ENCODE measurements at places on chromosomes 2 and 18.

DNA sequence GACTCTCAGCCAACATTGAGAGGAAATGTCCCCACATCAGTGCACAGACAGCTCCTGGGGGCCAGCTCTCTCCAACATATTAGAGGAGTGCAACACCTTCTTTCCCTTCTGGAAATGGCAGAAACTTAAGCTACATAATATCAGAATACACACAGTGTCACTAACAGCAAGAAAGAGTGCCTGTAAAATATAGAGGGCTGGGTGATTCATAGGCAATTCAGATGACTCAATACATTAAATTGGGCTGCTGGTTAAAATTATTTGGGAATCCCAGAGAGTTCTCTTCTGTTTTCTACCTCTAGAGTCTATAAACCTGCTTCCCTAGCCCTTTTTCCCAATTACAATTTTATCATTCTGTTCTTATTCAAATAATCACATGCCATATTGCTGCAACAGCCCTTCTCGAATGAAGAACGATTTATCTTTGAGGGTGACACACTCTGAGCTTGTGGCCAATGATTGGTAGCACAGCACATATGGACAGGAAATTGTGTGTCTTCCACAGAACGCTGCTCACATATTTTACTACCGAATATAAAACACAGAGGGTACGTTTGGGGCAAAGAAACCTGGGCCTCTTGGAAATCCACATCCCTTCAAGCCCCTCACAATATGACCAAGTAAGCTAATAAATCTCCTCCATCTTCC is 381.2 kb downstream of the MBD2 start:
- no peak for DNase-seq

DNA sequence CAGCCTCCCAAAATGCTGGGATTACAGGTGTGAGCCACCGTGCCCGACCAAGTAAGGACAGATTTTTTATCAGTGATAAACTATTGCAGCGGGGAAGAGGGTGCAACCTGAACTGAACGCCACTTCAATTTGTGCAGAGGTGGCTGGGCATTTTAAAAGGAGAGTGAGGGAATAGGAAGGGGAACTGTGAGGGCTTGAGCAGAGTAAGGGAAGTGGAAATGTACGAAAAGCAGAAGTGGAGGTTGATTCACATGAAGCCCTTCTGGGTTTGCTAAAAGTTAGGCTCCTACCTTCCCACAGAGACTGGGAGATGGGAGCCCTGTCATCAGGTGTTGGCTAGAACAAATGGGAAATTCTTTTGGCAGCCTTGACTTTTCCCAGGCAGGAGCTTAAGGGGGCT is 6.1 kb downstream of the STK11IP start:
- DNase-seq, result no peak

DNA sequence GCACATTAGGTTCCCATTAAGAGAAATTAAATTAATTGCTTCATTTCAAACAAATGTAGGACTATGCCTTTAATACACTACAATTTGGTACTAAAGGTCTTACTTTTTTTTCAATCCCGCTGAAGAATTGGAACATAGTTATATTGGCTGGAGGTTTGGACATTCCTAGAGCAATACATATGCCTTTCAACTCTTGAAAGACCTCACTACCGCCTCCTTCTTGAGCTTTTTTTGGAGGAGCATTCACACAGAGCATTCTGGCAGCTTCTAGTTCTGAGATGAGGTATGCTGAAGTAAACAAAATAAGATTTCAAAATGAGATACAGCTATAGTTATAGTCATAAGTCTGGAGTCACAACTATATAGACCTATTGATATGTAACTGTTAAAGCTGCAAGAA is 10.9 kb downstream of the FAM98A start:
- no peak for DNase-seq

DNA sequence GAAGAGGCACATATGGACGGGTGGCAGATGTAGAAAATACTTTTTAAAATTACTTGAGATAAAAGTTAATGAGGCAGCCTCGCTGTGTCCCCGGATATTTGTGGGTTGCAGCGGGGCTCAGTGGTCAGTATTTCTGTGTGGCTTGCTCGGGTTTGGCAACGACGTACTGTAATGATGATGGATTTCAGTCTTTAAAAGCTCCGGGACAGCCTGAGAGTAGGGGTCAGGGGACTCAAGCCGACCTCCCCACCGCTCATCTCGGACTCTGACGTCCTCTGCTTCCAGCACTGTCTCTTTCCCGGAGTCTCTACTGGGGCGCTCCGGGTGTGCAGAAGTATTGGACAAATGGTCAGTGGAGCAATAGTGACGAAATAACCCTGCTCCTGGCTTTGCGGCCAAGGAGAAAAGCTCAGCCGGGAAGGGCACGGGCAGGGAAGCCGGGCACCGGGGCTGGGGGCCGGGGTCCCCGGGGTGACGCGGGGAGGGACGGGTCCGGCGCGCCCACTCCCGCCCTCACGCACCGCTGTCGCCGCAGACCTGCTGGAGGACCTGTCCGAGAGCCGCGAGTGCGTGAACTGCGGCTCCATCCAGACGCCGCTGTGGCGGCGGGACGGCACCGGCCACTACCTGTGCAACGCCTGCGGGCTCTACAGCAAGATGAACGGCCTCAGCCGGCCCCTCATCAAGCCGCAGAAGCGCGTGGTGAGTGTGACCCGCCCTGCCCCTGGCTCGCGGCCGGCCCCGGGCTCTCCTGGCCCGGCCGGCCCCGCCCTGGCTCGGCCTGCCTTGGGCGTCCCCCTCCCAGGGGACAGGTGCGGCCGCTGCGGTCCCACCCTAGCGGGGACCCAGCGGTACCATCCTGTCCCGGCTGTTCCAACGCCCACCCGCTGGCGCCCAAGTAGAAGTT is 7.3 kb downstream of the GATA6 start:
- DNase-seq, result no peak

DNA sequence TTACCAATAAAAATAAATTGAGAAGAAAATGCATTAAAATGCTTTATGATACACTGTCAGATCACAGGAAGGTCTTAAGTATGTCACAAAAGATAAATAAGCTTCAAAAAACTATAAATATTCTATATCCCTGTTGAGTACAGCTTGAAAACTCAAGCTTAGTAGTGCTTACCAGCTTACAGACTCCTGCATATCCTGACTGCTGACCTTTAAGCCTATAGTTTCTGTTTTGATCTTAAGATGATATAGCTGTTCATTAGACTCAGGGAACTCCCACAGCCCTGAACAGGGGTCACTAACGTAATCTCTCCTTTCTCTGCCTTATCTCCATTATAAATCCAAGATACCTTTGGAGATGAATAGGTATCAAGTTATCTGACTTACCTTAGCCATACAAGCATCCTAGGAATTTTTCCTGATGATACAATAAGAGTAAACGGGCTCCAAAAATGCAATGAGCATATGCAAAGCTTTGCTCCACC is 93.7 kb upstream of the RBBP8 start:
- DNase-seq, result no peak

DNA sequence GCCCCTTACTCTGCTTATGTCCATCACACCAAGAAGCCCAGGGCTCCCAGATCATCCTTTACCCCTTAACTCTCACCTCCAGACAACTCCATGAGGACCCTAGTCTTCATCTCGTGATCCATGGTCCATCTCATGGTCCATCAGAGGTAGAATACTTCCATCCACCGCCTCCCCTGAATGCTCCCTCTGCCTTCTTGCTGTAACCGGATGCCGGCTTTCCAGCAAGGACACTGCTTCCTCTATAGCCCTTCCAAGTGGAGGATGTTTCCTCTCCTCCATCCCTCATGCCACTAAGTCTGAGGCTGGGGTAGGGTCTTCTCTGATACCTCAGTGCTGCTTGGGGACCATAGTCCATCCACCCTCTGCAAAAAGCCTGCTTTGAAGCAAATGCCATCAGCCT is 118.6 kb upstream of the SIX2 start:
- DNase-seq, result no peak

DNA sequence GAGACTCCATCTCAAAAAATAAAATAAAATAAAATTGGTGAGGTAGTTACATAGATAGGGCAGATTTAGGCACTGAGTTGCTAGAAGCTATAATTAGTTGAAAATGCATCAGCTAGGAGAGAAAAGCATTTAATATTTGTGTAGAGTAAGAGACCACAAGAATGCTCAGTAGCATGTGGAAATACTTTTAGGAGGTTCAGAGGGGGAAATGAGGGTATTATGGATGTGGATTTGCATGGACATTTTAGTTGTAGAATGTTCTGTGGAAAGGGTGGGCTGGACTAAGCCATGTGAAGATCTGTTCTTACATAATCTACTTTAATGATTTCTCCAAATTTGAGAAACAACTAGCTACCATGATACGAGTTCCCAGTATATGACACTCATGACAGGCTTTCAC is 95.5 kb downstream of the ATP9B start:
- DNase-seq, result no peak

- no peak for DNase-seq
Measured at GRCh38 chr2:221708902-221709301, 136.8 kb upstream of the EPHA4 start.

GRCh38 chr2:239938651-239939486 is 86.3 kb downstream of the NDUFA10 start:
- no peak for DNase-seq

- no peak for DNase-seq
Measured at GRCh38 chr18:8386669-8387380, 222.4 kb upstream of the RAB12 start.

DNA sequence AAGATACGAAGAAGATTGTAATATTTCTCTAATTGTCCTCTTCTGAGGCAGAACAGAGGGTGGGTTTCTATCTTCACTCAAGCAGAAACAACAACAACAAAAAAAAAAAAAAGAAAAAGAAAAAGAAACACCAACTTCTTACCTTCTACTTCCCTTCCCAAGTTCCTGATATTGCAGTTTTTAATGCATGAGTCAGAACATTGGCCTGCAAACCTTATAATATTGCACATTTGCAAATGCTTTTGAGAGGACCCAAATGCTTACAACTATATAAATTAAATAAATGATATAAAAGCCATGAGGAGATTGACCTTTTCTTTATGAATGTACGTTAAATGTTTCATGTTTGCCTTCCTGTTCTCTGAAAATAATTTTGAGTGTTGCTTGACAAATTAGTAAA is 37.3 kb downstream of the PAX3 start:
- no peak for DNase-seq

DNA sequence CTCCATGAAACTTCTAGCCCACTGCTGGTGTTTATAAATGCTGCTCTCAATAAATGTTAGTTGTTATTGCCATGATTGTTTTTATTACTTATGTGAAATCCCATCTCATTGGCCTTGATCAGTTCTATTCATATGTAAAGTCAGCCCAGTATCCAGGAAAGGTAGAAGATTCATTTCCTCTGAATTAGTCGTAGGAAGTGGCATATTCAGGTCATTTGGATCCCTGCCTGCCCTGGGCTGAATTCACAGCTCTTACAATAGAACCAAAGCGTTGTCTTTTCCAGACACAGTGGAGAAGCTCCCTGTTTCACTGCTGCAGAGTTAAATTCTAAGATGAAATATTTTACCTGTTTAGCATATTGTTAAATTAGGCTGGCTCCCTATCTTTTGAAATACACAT is 70.3 kb downstream of the MAIP1 start:
- no peak for DNase-seq

DNA sequence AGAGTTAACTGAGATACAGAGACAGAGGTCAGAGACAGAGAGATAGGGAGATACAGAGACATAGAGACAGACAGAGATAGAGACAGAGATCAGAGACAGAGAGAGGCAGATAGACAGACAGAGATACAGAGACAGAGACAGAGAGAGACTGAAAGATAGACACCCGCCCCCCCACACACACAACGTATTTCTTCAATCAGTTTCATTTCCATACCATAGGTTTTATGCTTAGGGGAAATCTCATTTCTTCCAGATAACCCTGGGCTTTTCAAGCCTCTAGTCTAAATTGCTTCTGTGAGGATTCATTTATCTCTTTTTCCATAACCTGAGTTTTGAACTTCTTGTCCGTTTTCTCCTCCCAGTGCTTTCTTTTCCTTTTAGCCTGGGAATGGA is 94.6 kb downstream of the CD8B2 start:
- no peak for DNase-seq

DNA sequence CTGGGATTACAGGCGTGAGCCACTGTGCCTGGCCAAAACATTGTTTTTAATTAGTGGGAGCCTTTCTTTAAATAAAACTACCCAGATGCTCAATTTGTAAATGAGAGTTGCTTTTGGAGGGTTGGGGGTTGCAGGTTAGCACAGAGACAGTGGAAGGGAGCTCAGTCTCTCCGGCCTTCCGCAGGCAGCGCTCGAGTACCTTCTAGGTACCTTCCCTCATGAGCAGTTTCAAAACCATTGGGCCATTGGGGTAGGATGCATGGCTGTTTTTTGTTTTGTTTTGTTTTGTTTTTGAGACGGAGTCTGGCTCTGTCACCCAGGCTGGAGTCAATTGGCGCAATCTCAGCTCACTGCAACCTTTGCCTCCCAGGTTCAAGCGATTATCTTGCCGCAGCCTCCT is 19.0 kb downstream of the SLC66A3 start:
- DNase-seq, result no peak

DNA sequence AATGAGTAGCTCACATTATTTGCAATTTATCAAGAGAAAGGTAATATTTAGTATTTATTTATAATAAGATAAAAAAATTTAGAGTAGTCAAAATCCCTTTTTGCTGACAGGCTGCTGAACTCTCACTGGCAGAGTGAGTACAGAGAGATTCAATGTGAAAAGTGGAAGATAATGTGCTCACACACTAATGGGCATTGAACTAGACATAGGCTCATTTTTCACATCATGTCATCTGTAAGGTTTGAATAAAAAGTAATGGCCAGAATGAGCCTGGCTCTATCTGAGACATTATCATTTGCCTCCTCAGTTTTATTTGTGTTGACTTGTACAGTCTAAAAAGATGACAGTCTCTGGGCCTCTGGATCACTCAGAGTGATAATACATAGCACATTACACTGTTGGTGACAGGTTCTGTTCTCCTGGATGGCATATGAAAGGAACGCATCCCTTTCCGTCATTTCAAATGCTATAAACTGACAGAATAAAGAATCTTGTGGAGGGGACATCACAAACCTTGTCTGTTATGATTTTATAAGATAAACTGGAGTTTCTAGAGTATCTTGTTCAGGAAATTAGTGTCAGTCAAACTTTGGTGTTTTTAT is 812.9 kb downstream of the NR4A2 start:
- no peak for DNase-seq

- no peak for DNase-seq
Measured at GRCh38 chr2:22449696-22450095, 935.3 kb upstream of the KLHL29 start.

DNA sequence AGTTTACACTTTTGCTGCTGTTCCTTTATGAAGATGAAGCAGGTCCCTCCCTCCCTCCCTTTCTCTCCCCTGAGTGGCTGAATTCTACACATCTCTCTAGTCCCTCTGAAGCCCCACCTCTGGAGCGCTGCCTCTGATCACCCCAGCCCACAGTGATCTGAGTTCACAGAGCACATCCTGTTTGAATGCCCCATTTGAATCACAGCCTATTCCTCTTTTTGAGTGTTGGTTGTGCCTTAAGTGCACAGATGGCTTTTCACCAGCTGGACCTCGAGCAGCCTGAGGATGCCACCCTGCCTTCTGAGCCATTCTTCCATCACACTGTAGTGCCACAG is 87.1 kb downstream of the ITGB1BP1 start:
- DNase-seq, result no peak

- DNase-seq, result no peak
Measured at GRCh38 chr2:238475566-238475965, 48.8 kb downstream of the ASB1 start.

All from activated CD4-positive, alpha-beta T cell treated with anti-CD3 and anti-CD28 coated beads for 24 hours (primary cell).